ENCODE measurements at places on chromosomes 11 and 22.
A peak's percentile ranks its signal among the peaks of the same experiment; 100 is the strongest.

DNA sequence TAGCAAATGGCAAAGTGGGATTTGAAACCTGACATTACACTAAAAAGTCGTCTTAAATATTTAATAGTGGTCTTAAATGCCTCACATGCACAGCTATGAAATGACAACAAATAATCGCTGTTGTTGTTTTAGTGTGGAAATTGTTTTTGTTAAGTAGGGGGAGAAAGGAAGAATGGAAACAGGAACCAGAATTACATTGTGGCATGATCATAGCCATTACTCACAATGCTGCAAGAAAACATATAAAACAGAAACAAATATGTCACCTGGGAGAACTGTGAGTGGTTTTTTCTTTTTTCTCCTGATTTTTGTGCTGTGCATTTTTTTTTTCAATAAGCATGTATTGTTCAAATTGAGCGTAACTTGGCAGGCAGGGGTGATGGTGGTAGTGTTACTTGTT, 22.9 kb downstream of the FAM76B start:
- no peak for DNase-seq

DNA sequence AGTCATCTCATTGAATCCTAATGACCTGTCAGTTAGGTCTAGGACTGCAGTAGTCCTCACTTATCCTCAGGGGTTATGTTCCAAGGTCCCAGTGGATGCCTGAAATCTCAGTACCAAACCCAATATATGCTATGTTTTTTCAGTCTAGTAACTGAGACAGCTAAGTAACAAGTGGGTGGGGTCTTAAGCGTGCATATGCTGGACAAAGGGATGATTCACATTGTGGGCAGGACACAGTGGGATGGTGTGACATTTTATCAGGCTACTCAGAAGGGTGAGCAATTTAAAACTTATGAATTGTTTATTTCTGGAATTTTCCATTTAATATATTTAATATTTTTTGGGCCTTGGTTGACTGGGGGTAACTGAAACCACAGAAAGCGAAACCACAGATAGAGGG, 29.0 kb downstream of the DDX10 start:
- DNase-seq, result no peak

GRCh38 chr11:131246663-131247062, 123.8 kb upstream of the NTM start:
- DNase-seq, result peak; percentile 49

- peak; percentile 14 for DNase-seq
Observed at GRCh38 chr22:25777870-25778269, 35.9 kb downstream of the MYO18B start.

DNA sequence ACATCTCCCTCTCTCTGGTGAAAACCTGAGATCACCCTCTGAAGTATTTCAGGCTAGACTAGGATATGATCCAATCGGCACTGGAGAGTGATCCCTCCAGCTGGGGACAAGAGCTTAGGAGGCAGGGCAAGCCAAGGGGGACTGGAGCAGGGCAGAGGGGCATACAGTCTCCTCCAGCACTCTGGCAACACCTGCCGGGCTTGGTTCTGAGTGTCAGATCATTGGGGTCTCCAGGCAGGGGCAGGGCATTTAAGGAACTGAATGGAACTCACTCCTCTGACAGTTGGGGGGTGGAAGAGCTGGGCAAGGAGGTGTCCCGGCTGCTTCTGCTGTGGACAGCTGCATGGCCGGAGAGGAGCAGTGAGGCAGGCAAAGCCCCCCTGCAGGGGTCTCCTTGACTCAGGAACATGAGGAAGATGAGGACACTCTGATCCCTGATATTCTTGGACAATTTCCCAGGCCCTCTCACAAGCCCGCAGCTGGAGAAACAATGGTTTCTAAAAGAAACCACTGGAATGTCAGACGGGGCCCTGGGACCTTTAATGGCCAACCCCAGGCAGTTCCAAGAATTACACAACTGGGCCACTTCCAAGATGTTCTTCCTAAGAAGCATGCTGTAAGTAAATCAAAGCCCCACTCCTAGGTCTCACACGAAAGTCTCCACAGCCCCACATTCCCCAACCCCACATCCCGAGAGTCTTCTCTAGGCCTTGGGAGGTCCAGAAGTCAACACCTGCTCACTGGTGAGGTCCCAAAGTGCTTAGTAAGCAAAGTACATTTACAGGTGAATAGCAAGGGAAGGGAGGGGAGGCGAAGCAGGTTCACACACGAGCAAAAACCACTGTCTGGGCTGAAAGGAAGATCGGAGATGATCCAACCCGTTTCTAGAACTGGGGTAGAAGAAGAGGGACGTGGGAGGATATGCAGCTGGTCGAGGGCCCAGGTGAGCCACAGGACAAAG, 1.2 kb upstream of the CCDC86 start:
- no peak for DNase-seq

GRCh38 chr22:46576556-46577367, 39.3 kb upstream of the CELSR1 start:
- no peak for DNase-seq

DNA sequence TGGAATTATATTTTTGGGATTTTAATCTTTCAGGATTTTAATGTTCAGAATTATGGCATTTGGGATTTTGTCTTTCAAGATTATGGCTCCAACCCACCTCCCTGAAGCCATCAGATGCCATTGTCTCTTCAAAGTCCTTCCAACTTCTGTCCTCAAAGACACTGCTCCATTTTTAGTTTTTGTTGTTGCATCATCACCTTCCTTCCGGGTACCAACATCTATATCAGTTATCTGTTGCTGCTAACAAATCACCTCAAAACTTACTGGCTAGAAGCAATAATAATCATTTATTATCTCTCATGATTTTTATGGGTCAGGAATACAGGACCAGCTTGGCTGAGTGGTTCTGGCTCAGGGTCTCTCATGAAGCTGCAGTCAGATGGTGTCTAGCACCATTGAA, 138.8 kb upstream of the ZBED5 start:
- DNase-seq, result no peak

- DNase-seq, result no peak
Observed at GRCh38 chr11:104858882-104859775, 39.1 kb downstream of the CASP12 start.

DNA sequence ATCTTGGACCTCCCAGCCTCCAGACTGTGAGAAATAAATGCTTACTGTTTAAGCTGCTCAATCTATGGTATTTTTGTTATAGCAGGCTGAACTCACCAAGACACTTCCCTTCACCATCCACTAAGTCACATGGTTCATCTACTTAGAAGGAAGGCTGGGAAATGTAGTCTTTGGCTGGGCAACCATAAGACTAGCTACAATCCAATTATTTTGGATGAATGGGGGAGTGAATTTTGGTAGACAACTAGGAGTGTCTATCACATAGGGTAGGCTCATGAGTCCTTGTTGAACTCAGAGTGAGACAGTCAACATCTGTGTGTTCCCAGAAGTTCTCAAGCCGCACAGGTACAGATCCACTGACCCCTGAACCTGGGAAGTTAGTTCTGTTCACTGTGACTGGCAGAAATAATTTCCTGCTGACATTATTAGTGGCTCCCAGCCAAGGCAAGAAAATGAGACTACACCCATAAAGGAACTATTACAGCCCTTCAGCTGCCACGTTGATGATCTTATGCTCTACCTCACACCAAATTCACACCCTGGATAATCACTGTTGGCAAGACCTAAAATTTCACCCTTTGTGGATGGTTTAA, 3.1 kb upstream of the SLC35C1 start:
- no peak for DNase-seq

GRCh38 chr22:24419475-24419850, 7.9 kb upstream of the ADORA2A start:
- DNase-seq, result no peak

DNA sequence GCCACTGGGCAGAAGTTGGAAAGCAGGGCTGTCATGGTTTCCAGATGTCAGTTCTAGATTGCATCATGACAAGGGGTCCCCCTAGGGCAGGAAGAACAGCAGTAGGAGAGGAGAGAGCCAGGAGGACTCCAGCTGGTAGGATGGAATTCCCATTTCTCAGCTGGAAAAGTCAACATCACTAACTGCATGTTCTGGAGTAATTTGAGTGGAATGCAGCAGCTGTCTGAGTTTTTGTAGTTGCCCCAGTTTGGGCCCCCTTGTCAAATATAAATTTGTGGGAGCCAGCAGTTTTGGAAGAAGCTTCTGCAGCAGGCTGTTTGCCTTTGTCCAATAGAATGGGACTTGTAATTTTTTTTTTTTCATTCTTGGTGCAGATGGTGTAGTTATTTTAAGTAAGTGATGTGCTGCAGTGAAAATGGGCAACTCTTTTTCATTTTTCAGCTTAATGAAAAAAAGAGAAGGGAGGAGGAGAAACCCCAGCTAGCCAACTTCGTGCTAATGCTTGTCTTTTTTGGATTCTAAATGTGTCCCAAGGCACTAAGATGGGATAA, 86.9 kb downstream of the LDLRAD3 start:
- no peak for DNase-seq

DNA sequence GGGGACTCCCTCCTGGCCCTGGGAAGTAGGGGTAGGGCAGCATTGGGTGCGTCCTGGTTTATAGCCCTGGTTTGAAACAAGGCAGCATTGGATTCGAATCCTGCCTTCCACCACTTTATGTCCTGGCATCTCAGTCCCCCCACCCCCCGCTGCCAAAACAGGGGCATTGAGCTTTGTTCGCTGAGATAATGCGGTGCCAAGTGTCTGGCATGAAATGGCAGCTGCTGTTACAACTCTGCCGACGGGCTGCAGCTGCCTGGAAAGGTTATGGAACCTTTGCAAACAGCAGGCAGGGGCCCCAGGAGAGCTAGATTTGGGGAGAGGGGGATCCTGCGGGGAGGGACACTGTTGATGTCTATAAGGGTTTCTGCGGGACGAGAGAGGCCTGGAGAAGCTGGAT, 1.9 kb downstream of the TST start:
- no peak for DNase-seq

- no peak for DNase-seq
Observed at GRCh38 chr11:69039501-69039900, 9.2 kb upstream of the TPCN2 start.

DNA sequence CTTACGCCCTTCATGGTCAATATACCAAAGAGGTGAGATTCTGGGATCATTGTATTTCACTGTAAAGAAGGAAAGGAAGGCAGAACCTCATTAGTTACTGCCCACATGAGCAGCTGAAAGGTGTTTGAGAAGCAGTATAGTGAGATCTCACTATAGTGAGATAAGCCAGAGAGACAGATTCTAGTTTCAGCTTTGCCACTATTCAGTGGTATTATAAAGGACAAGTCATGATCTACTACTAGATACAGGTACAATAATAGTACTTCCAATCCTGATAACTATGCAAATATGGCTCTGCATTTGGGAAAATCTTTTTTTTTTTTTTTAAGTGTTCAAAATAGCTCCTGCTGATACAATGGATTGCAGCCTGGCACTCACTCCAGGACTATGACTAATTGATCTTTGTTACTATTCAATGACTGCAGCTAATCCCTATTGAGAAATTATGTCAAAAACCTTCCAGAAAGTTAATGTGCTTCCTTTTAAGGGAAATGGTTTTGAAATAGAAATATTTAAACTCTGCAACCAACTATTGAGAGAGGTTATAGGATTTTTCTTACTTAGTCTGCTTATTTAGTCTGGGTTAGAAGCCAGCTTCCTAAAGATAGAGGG, 8.3 kb upstream of the DLAT start:
- DNase-seq, result no peak

- DNase-seq, result no peak
Observed at GRCh38 chr22:23062616-23063538, 7.4 kb upstream of the GNAZ start.

- DNase-seq, result no peak
Observed at GRCh38 chr11:106520146-106520912, 442.9 kb downstream of the AASDHPPT start.

DNA sequence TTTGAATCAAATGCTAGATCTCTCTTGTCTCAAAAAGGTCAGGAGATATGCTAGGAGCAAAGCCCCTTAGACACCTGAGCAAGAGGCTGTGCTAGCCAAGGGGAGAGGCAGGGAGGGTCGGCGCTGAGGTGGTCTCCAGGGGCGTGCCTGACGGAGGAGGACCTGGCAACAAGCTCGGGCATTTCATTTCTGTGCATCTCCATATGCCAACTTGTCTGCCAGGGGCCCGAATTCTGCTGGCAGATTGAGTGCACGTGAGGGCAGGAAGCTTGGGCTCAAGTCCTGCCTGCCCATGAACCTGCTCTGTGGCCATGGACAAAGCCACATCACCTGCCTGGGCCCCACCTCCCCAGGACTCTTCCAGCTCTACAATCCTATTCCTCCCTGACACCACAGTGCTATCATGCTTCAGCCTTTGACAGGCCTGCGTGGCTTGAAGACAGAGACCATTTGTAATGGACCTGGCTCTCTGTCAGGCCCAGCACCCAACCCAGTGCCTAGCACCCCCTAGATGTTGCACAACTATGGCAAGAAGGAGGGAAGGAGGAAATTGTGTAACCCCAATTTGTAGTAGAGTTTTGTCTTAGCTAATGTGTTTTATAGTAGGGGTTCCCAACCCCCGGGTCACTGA, 16.3 kb upstream of the VSIG10L2 start:
- DNase-seq, result no peak

DNA sequence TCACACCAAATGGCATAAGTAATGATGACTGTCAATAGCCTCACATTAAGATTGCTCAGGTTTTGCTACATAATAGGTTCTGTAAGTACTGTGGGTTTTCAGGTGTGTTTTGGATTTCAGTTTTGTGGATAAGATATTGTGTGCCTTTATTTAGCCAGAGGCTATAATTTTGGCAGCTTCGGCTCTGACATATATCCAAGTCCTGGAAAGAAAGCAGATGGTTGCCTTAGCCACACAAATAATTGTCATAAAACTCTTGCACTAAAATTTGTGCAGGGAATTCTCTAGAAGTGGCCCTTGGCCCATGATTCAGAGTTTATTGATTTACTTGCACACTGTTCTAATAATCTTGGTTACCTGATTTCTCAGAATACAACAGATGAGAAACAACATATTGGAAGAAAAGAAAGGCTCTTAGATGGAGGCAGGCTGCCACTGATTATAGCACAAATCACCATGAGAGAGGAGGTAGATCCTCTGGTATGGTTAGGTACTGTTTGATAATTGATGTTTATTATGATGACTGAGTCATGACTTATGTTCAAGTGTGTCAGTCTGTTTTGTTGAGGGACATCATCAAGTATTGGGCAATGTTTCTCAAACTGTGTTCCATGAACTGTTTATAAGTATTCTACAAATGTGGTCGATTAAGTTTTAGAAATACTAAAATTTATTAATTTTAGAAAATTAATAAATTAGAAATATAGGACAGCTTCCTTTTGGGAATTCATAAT, 9.6 kb downstream of the REXO2 start:
- no peak for DNase-seq

DNA sequence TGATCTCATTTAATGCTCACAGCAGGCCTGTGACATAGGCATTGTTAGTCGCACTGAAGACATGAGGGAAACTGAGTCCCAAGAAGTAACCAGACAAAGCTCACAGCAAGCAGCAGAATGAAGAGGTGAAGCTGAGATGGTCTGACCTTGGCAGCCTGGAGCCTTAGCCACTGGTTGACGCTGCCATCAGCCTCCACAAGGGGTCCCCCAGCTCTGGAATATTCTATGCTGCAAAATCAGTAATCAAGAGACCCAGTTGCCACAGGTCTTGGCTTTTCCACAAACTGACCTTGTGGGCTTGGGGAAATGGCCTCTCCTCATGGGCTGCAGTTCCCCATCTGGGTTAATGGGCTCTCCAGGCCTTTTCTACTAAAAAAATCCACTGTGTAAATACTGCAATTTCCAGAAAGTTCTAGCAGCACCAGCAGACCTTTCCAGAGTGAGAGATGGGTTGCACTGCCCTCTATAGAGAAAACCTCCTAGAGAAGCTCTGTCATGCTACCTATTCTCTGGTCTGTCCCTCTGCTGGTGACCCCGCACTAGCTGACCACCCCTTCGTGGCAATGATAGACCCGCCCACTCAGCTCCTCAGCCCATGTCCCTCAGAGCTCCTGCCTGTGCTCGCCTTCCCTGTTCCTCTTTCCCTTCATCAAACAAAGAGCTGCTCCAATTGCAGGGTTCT, 22.6 kb upstream of the ISX start:
- no peak for DNase-seq

GRCh38 chr11:64742087-64742888, 1.7 kb downstream of the RASGRP2 start:
- DNase-seq, result no peak
